ENCODE measurements at places on chromosomes 2 and 18. TPM values are rescaled to one million over a fixed set of nuclear protein-coding genes. Genes with fewer than 3 reads are reported as not detected.

The OTX1 gene
- total RNA-seq: 0.58 TPM

The DQX1 gene
- 0.94 TPM for total RNA-seq

The LYPD6 gene
- total RNA-seq: not detected

The NPPC gene
- total RNA-seq: not detected

The LYG1 gene
- 0.98 TPM for total RNA-seq

The SCTR gene
- not detected for total RNA-seq

The GAREM2 gene
- total RNA-seq: 2.5 TPM

The MAP3K2 gene
- total RNA-seq: 56.9 TPM

The DNAH7 gene
- total RNA-seq: not detected

The CLEC4F gene
- total RNA-seq: not detected

The ALLC gene
- total RNA-seq: not detected

The BBS5 gene
- 1.3 TPM for total RNA-seq

The HOXD12 gene
- total RNA-seq: not detected

The ASPRV1 gene
- total RNA-seq: 1.8 TPM

The LOXHD1 gene
- 0.06 TPM for total RNA-seq

The AQP12B gene
- total RNA-seq: not detected

The ZFP36L2 gene
- 118 TPM for total RNA-seq

The STPG4 gene
- total RNA-seq: 0.40 TPM

The ANKRD44 gene
- 249 TPM for total RNA-seq

The C2orf15 gene
- 0.58 TPM for total RNA-seq

The RAMP1 gene
- 3.9 TPM for total RNA-seq

The ASXL3 gene
- total RNA-seq: not detected

The GCA gene
- 16.1 TPM for total RNA-seq

The TCF23 gene
- total RNA-seq: not detected

The FBXO15 gene
- 0.23 TPM for total RNA-seq

The CYP27C1 gene
- not detected for total RNA-seq

The MMADHC gene
- 82.1 TPM for total RNA-seq

The ALK gene
- total RNA-seq: not detected

The PSMA8 gene
- total RNA-seq: 1.1 TPM

The CMPK2 gene
- 81.3 TPM for total RNA-seq

The AMER3 gene
- not detected for total RNA-seq

The SNTG2 gene
- total RNA-seq: 0.37 TPM

The VIT gene
- not detected for total RNA-seq

The PPP1R7 gene
- total RNA-seq: 86.4 TPM

The TXNDC2 gene
- total RNA-seq: not detected

The GRB14 gene
- not detected for total RNA-seq

The CERKL gene
- not detected for total RNA-seq

The KCNS3 gene
- not detected for total RNA-seq

The RAB6C gene
- total RNA-seq: 0.18 TPM

The SCN2A gene
- not detected for total RNA-seq

The MLPH gene
- total RNA-seq: not detected

The CRYGA gene
- total RNA-seq: not detected

The MYO1B gene
- total RNA-seq: 4.3 TPM

The DSG4 gene
- not detected for total RNA-seq

The CKAP2L gene
- total RNA-seq: 62.2 TPM

The FARSB gene
- total RNA-seq: 33.1 TPM

The PFN4 gene
- total RNA-seq: not detected

The CNDP1 gene
- 0.28 TPM for total RNA-seq

The C2orf92 gene
- 7.3 TPM for total RNA-seq

The CCDC85A gene
- not detected for total RNA-seq

The RPL37A gene
- 2,001 TPM for total RNA-seq

The C2orf66 gene
- total RNA-seq: not detected
